Activated CD4-positive, alpha-beta T cell treated with anti-CD3 and anti-CD28 coated beads, Interleukin-2, amount 10 ng/mL, durations not matched to agents 7 days and 5 days (primary cell): ENCODE measurements at places on chromosomes 12 and 14. TPM values are rescaled to one million over a fixed set of nuclear protein-coding genes. Genes with fewer than 3 reads are reported as not detected.

USP44 gene
- total RNA-seq = 3.7 TPM

GUCY2C gene
- not detected for total RNA-seq

KRT85 gene
- not detected for total RNA-seq

PLEKHG7 gene
- not detected for total RNA-seq

DNA sequence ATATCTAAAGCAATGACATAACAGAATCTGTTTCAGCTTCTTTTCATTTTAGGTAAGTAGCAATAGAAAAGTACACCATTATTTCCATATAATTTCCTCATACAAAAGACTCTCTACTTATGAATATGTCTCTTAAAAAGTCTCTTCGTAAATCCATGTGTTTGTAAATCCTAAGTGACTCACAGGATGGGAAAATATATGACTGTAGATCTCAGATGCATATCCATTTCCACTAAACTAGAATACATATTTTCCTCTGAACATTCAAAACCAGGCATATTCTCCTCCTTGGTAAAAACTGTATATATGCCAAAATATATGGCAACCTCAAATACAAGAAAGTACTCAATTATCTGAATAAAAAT lies 93.6 kb downstream of the TXNDC16 start:
- DNase-seq = no peak

GRCh38 chr14:104826861-104827176 lies 25.9 kb downstream of the ZBTB42 start:
- no peak for DNase-seq

GRCh38 chr12:4191642-4192041 lies 81.9 kb upstream of the CCND2 start:
- no peak for DNase-seq

- DNase-seq = no peak
Observed at GRCh38 chr12:75760573-75761294, 249.3 kb upstream of the KRR1 start.

DNA sequence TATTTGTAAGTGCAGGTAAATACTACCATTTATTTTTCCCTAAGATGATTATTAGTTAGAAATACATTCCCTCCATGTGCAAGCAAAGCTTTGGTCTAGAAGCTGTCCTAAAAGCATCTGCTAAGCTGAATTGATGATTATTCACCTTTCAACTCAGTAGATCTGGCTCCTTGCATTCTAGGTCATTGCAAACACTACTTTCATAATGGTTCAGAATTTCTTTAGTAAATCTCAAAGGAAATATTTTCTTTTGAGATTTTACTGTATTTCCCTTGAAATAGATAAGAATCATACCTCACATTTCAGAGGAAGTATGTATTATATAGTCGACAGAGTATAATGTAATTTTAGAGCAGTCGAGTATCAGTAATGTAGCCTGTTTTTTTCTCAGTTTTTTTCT lies 2.4 kb downstream of the ETNK1 start:
- DNase-seq = no peak

DNA sequence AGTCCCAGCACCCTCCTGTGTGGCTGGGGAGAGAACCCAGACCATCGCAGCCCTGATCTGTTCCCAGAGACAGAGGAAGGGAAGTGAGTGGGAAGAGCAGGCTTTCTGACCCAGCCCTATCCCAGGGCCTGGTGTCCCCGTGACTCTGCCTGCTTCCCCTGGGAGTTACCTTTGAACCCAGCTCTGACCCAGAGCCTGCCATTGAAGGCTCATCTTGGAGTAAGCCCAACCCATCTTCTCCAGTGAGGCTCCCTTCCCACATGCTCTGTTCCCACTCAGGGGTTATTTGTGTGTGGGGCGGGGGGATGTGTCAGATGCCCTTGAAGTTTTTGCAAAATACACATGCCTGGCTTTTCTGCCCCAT lies 6.0 kb downstream of the TMEM63C start:
- DNase-seq = no peak

DNA sequence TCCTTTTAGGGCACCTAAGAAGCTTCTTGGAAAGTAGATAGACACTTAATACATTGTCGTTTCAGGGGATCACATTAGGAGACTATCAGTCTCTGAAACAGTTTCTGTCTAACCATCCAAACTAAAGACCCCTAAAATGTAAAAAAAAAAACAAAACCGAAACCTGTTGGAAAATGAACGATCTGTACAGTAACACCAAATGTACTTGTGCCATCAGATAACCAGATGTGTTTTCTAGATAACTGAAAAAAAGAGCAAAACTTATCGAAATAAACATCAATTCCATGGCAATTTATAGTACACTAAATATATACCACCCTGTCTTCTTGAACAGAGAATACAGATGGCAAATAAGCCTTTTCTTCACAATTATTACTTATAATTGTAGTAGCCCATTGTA lies 2.1 kb downstream of the LDHB start:
- DNase-seq = no peak

DNA sequence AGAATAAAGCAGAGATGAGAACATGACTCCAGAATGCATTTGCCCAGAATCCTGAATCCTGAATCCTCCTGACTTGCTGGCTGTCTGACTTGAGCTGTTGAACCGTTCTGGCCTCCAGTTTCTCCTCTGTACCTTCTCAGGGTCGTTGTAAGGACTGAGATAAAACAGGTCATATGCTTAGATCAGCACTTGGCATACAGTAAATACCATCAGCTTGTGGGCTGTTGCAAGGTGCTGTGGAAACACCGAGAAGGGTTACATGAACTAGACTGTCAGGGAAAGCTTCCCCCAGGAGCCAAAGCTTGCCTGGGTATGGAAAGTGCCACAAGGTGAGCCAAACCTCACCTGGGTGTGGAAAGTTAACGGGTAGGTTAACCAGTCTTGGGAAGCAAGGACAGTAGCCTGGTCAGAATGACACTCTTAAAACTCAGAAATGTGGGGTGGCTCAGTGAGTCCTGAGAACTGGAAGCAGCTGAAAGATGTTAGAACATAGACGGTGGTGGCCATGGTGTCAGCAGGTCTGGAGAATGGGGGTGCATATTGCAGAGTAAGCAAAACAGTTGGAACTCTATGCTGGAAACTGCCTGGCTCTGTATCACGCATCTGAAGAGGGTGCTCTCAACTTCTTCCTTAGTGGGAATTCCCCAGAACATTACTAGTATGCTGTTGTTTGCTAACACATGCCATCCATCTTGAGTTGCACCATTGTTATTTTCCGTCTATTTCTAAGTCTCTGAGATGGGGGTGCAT lies 105.3 kb upstream of the DYRK2 start:
- no peak for DNase-seq

- DNase-seq = no peak
Observed at GRCh38 chr14:79040790-79041189, 870.6 kb downstream of the NRXN3 start.

GRCh38 chr12:56632701-56633467 lies 2.8 kb upstream of the BAZ2A start:
- DNase-seq = no peak

GRCh38 chr12:38392554-38393144 lies 76.1 kb downstream of the ALG10B start:
- DNase-seq = no peak

GRCh38 chr12:82996168-82996812 lies 309.6 kb downstream of the TMTC2 start:
- no peak for DNase-seq

DNA sequence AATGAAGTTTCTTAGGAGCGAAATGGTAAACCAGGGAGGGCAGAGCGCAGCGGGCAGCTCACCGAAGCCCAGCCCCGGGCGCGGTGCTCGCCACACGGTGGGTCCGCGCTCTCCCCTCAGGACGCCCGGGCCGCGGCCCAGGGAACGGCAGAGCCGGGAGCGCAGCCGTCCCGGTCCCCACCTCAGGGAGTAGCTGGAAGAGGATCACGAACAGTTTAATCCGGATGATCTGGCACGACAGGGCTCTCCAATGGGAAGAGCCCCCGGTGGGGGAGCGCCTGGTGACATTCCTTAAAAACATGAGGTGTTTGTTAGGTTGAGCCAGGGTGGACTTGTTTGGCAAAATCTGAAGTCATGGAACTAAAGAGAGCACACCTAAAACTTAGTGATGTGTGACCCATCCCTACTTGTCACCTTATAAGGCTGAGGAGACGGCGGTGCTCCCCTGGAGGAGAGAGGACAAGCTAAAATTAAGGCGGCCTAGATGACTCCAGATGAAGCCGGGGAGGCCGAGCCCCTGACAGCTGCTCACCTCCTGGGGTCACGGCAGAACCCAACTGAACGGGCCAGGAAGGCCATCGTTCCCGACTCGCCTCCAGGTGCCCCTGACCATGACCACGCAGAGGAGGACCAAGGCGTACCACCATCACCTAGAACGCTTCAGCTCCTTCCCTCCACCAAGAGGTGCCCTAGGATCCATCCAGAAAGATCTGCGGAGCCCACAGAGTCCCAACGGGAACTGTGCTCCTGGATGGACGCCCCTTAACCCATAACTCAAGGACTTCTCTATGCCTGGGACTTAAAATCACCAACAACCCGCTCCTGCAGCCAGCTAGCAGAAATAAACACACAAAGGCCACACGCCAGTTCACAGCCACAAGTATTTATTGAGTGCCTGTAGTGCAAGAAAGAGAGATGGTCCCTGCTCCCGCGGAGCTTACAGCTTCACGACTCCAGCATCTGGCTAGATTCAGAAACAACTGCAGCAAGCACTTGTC lies 866 bp upstream of the PITPNM2 start:
- no peak for DNase-seq
